ENCODE measurements at places on chromosomes 4 and X.
A peak's percentile ranks its signal among the peaks of the same experiment; 100 is the strongest.

DNA sequence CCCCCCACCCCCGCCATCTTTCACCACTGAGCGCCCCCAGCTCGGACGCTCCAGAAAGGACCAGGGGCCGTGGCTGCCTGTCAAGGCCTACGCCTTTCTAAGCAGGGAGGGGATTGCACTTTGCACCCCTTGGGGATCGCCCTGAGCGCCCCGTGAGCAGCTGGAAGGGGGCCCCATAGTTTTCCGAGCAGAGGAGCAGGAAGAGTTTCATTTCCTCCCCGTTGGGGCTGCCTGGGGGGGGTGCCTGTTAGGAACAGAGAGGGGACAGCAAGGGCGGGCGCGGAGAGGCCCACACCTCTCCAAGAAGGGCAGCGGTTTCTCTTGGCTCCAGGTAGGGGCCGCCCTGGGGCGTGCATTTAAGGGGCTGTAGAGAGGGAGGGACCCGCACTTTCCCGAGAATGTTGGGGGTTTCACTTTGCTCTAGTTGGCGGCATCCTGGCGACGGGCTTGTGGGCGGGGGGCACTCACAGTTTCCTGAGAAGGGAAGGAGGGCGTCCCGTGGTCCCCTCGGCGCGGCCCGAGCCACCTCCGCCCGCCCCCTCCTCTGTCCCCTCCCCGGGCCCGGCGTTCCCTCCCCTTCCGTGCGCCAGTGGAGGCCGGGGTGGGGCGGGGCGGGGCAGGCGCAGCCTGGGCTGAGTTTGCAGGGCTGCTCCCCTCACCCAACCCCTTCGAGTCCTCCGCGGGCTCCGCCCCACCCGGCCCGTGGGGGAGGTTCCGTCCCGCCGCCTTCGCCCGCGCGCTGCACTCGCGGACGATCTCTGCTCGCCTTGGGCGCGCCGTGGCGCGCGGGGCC lies 82.3 kb upstream of the CD99 start:
- DNase-seq: peak; percentile 82

GRCh38 chr4:113327494-113327893 lies 278.0 kb downstream of the ANK2 start:
- no peak for DNase-seq

DNA sequence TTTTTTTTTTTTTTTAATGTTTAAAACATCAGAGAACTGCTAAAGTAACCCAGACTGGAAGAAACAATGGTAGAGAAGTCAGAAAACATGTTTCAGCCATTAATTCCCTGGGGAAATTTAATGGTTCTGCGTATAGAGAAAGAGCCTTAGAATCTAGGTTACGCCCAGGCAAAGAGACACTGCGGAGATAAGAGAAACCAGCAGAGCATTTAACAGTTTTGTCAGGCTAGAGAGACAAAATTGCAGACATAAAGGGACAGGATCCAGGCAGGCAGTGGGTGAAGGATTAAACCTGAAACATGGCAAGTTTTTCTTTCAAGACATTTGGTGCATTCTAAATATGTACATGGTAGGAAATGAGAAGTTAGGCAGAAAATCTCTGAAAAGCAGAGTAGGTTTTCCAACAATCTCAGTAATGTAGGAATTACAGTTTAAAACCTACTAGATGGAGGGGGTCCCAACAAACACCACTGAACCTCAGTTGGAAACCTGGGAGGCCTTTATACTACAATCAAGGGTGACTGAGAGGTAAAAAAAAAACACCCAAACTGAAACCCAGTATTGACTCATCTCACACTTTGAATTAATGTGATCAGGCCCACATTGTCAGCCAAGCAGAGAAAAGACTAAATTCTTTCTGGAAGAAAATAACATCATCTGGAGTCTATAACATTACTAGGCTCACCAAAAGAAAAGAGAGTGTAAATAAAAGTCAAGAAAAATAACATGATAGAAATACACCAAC lies 254.2 kb upstream of the NWD2 start:
- DNase-seq: no peak

DNA sequence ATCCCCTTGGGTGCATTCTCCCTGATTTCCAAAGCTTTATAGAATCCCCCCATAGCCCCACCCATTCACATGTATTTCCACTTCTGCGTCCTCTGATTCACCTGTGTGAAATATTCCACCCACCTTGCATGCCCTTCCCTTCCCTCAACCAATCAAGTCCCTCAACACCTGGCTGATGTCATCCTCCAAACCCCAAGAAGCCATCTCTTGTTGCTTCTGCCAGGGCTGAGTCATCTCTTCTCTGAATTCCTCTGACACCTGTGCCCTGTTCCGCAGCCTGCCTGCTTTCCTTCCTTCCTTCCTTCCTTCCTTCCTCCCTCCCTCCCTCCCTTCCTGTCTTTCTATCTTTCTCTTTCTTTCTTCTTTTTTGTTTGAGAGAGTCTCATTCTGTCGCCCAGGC lies 9.9 kb downstream of the CRMP1 start:
- no peak for DNase-seq

DNA sequence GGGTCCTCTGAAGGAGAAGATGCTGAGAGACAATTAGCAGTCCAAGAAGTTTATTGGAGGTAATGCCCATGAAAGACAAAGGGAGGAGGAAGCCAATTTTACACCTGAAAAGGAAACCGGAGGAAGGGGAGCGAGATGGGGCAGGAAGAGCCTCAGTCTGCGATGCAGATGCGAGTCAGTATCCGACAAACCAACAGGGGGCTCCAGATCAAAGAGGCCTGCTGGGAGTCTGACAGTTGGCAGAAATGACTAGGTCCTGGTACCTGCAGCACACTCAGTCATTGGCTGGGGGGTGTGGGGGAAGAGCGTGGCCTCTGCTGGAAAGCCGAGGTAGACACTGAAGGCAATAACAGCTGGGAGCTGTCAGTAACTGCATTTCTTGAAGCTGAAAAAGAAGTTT lies 231.1 kb upstream of the CENPE start:
- no peak for DNase-seq

DNA sequence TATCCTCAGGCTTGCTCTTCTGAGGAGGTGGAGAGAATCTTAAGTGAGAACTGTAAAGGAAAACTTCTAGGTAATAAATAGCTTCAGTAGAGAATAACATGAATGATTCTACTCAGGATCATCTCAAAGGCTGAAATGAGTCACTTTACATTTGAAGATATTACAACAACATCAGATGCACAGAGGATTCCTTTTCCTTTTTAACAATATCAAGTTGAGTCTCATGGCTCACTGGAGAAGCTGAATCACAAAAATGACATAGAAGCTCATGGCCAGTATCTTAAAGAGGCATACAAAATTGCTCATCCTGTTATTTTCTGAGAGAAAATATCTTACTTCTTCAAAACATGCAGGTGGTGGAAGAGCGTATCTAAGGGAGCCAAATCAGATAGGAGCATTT lies 72.5 kb upstream of the EMCN start:
- no peak for DNase-seq

- DNase-seq: no peak
Measured at GRCh38 chr4:38831653-38832052, 25.0 kb downstream of the TLR6 start.

- DNase-seq: no peak
Measured at GRCh38 chr4:1336088-1336491, 10.9 kb upstream of the UVSSA start.
